H9 (cell line): ENCODE measurements at places on chromosomes 16 and 17.
A peak's percentile ranks its signal among the peaks of the same experiment; 100 is the strongest.

GRCh38 chr17:34645594-34645993 lies 66.2 kb downstream of the TMEM132E start:
- DNase-seq, result no peak

- DNase-seq, result no peak
Measured at GRCh38 chr16:73845238-73846006, 451.2 kb upstream of the PSMD7 start.

DNA sequence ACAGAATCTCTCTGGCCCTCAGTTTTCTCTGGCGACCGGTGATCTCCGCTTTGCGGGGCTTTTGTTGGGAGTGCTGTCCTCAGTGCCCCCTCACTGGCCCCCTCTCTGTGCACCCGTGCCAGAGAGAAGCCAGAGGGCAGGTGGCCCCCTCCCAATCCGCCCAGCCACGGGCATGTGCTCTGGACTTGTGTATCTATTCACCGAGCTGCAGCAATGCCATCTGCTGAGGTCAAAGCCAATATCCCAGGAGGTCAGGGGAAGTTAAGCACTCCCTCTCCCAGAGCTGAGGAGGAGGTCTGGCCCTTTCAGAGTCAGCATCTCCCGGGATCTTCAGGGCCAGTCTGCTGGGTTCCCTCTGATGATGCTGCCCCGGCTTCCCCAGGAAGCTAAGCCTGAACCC lies 5.1 kb downstream of the CACNG5 start:
- DNase-seq, result no peak

- no peak for DNase-seq
Measured at GRCh38 chr17:77352996-77353395, 212.2 kb downstream of the SEC14L1 start.

GRCh38 chr16:54216268-54216667 lies 70.3 kb downstream of the IRX3 start:
- no peak for DNase-seq

GRCh38 chr17:71057448-71057847 lies 888.1 kb downstream of the KCNJ2 start:
- no peak for DNase-seq

- peak; percentile 85 for DNase-seq
Measured at GRCh38 chr17:63425483-63425882, 20.6 kb downstream of the CYB561 start.

GRCh38 chr16:369866-370436 lies 387 bp downstream of the MRPL28 start:
- DNase-seq, result no peak

GRCh38 chr17:8118769-8119580 lies 661 bp upstream of the ALOXE3 start:
- DNase-seq, result peak; percentile 93

DNA sequence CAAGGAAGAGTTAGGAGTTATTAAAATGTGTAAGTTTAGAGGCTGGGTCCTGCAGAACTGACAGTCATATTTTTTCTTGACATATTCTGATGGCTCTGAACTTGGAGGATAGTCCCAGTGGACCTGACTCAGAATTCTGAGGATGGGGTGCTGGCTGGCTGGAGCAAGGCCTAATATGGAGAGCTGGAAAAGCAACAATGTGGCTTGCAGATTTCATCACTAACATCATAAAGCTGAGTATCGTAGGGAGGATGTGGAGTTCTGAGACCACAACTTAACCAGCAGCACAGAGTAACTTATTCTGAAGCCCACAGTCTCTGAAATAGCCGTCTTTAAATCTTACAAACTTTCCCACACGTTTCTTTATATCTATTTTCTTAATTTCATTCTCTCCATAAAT lies 2.3 kb downstream of the KRTAP1-5 start:
- DNase-seq, result no peak

- peak; percentile 36 for DNase-seq
Measured at GRCh38 chr16:14284371-14284770, 213.3 kb downstream of the MRTFB start.

DNA sequence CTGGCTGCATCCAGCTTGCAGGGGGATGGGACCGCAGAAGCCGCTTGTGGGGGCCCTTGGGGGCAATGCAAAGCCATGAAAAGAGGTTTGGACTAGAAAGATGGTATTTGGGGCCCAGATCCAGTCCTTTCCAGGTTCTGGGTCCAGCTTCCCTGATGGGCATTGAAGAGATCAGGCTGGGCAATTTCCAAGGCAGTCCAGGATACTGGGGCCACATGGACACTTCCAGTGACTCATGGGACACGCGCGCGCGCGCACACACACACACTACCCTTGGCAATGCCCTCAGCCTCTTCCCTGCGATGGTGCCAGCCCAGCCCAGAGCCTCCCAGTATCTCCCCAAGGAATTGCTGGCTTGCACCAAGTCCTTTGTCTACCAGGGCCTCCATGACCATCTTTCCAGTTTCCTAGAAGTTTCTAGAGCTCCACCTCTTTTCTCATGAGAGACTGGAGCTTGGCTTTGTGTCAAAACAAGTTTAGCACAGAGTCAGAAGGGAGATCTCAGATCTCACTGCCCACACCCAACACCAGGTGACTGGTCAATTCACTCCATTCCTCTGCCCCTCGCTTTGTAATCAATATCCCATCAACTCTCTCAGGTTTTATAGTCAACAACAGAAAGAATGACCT lies 44.3 kb downstream of the WNT3 start:
- DNase-seq, result peak; percentile 37

GRCh38 chr16:15607700-15608396 lies 35.1 kb downstream of the MARF1 start:
- DNase-seq, result no peak

DNA sequence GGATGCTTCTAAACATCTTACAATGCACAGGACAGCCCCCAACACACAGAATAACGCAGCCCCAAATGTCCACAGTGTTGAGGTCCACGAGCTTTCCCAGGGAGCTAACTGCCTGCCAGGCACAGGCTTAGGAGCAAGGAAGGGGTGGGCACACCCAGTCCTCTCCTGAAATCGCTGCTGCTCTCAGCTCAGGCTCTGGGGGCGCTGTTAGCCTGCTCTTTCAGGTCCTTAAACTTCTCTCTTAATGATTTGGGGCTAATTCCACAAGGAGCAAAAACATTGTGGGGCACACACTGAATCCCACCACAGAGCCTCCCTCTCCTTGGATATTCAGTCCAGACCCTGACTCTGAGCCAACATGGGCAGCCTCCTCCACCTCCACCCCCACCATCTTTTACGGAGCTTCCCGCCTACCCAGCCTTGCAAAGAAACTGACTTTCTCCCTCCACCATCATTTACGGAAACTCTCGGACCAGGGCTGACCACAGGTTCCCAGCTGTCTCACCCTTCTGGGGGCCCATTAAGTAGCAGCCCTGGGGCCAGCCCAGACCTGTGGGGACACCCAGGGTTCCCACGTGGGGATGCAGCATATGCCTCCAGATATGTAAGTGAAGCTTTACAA lies 1.1 kb downstream of the CD300H start:
- peak; percentile 88 for DNase-seq

DNA sequence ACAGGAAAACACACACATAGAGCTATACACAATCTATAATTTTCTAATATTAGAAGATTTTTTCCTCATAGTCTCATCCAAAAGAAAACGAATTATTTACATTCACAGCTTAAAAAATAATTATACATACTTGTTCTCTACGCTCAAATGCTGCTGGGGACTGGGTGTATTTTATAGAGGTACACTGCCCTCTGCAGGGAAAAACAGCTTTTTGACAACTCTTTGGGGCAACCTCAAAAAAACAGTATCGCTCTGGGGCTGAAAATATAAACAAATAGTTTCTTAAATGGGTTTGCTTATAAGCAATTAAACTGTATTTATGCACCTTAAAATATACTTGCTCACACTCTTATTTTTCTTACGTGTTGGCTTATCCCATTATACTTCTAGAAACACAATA lies 261.8 kb upstream of the PSMD7 start:
- no peak for DNase-seq

- no peak for DNase-seq
Measured at GRCh38 chr16:69479775-69480174, 55.4 kb downstream of the CYB5B start.

GRCh38 chr16:88525663-88525990 lies 44.6 kb upstream of the ZC3H18 start:
- no peak for DNase-seq

- no peak for DNase-seq
Measured at GRCh38 chr17:6489016-6489550, 44.8 kb downstream of the PIMREG start.

- DNase-seq, result no peak
Measured at GRCh38 chr16:67104845-67105244, 4.9 kb upstream of the PHAF1 start.

DNA sequence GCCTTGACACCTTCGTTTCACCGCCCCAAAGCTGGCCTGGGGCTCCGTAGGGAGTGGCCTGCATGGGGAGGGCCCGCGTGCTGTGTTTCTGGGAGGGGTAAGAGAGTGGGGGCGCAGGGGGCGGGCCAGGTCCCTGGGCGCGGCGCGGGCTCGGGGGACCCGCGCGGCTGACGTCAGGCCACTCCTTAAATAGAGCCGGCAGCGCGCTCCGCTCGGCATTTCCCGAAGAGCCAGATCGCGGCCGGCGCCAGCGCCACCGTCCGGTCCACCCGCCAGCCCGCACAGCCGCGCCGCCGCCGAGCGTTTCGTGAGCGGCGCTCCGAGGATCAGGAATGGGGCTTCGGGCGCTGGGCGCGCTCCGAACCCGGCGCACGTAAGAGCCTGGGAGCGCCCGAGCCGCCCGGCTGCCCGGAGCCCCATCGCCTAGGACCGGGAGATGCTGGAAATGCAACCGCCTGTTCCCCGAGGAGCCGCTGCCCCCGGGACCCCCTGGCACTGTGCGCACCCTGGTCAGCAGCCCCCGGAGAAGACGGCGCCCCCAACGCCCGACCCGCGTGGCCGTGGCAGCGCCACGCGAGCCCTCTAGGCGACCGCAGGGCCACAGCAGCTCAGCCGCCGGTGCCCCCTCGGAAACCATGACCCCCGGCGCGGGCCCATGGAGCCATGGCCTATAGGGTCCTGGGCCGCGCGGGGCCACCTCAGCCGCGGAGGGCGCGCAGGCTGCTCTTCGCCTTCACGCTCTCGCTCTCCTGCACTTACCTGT lies at the start of gene HS3ST2:
HS3ST2 (plus strand) TSS at position 215 of the 763 bp plus-strand sequence; CDS start at position 664, 449 bp downstream.
- DNase-seq, result peak; percentile 68

DNA sequence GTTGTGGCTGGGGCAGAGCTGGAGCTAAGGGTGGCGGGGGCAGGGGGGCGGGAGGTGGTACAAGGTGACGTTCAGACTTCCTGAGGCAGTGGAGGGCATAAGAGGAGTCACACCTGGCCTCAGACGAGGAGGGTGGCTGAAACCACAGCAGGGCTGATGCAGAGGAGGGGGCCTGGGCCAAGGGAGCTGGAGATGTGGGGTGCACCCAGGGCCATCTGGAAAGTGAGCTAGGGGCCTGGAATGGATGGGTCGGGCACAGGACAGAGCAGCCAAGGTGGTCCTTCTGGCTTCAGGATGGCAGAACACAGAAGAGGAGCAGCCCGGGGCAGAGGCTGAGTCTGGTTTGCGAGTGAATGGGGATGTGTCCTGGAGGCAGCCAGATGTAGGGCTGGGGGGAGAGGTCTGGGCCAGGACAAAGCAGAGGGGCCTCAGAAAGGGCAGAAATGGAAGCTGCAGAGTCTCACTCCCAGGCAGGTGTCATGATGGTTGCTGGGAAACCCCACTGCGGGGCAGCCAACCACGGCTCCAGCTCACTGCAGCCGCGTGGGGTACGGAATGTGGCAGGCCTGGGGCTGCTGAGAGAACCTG lies 57.6 kb downstream of the PRMT7 start:
- no peak for DNase-seq

GRCh38 chr17:78166416-78166815 lies 2.0 kb upstream of the SYNGR2 start:
- no peak for DNase-seq

GRCh38 chr17:82737967-82738877 lies 2.8 kb downstream of the FN3K start:
- DNase-seq, result no peak

GRCh38 chr17:78034429-78035091 lies 76.1 kb downstream of the TNRC6C start:
- no peak for DNase-seq

GRCh38 chr17:37820995-37821713 lies 76.3 kb upstream of the HNF1B start:
- DNase-seq, result no peak

DNA sequence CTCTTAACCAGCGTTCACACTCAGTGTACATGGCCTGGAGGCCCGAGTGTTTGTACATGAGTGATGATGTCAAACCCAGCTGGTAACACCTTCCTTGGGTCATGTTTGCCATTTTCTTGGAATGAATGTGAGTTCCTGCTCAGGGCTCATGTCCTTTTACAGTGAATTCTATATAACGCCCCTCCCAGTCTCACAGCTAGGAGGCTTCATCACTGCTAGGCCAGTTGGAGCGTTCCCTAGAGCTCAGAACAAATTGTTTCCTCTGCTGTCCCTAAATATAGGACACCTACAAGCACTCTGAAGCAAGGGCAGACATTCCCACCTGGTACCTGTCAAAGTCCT lies 5.5 kb downstream of the TIMM22 start:
- DNase-seq, result no peak

DNA sequence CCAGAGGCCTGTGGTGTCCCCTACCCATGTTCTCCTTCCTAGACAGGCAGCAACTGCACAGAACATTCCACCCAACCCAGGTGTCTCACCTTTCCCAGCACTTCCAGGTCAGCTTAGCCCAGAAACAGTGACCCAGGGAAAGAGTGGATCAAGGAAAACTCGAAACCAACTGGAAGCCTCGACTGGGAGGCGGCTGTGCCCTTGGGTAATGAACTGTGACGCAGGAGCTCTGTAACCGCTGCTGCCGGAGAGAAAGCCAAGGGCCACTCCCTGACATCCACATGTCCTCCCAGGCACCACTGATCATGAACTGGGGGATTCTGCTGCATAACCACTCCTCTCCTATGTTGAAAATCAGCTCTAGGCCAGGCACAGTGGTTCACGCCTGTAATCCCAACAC lies 34.4 kb downstream of the WDR59 start:
- DNase-seq, result no peak

DNA sequence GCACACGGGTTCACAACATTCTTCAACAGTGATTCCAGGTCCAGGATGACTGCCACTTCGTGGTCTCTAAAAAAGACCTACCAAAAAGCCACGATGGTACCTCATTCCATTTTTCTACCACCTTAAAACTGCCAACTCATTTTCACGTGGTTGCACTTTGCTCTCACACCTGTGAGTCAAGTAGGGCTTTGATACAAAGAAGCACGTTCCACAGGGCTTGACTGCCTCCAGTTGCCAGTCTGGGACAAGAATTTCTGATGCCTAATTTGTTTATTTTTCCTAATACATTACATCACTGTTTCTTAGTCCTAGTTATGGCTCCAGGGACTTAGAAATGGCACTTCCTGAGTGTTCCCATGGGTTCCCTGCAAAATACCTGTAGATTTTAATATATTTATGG lies 911.6 kb upstream of the EEF2KMT start:
- no peak for DNase-seq

GRCh38 chr16:85396879-85397871 lies 215.9 kb upstream of the GSE1 start:
- DNase-seq, result peak; percentile 52
